Activated CD8-positive, alpha-beta memory T cell treated with anti-CD3 and anti-CD28 coated beads for 1 hour (primary cell): ENCODE measurements at places on chromosomes 11 and 22.

- no peak for DNase-seq
Measured at GRCh38 chr11:106425819-106426218, 348.4 kb downstream of the AASDHPPT start.

- DNase-seq, result peak; percentile 44
Measured at GRCh38 chr11:14075118-14076078, 112.9 kb downstream of the SPON1 start.

DNA sequence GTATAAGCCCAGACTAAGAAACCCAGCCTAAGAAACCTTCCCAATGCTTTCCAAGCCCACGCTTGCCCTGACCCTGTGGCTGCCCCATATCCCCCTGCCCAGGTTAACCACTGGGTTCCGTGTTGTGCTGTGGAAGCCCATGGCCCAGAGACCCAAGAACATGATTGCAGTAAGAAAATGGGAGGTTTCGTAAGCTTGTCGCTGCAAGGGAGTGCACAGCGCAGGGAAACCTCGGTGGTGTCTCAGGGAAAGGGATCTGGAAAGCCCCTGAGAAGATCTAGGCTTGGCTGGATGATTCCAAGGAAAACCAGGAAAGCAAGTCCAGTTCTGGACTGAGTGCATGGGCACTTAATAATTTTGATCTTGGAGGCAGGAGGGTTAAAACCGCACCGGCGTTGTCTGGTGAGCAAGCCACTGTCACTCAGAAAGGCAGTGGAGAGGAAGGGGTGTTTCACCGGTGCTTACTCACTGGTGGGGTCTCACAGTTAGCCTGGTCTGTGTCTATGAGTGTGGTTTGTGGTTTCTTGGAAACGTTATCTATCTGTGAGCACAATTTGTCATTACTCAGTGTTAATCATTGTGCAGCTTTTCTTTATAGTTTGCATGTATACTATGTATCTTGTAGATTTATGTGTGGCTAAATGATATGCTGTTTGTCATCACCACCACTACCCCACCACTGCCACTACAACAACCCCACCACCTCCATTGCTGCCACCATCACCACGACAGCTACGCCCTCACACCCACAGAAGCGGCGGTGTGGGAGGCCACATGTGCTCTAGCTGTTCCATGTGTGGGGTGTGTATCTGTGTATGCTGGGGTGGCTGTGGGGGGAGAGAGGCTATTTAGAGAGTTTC is 53.3 kb upstream of the PRDM11 start:
- no peak for DNase-seq

DNA sequence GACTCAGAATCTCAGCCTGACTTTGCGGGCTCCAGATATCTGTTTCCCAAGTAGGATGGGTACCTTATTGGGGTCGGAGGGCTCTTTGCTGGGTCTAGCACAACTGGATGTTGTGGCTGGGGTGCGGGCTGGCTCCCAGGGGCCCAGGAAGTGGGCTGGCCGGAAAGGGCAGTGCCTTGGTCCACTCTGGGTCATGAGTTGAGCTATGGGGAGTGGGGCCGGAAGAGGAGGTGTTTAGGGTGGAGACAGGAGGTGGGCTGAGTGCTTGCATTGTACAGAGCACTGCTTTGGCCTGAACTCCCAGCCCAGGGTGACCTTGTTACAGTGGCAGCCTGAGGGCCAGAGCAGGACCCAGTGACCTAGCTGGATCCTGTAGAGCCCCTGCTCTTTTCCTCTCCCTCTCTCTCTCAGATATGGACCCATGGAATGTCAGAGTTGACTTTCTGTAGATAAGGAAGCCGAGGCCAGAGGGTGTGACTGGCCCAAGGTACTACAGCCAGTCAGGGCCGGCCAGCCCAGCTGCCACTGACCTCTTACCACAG is 13.2 kb downstream of the PHLDB1 start:
- DNase-seq, result no peak

- DNase-seq, result no peak
Measured at GRCh38 chr11:59417023-59417422, 9.2 kb downstream of the OR5A2 start.

- no peak for DNase-seq
Measured at GRCh38 chr11:69867076-69868005, 48.1 kb upstream of the FGF3 start.

GRCh38 chr11:114551060-114551459 is 8.6 kb downstream of the NXPE1 start:
- no peak for DNase-seq
